Fibroblast of skin of left biceps (primary cell): ENCODE measurements at places on chromosomes 1 and 21.
A peak's percentile ranks its signal among the peaks of the same experiment; 100 is the strongest.

DNA sequence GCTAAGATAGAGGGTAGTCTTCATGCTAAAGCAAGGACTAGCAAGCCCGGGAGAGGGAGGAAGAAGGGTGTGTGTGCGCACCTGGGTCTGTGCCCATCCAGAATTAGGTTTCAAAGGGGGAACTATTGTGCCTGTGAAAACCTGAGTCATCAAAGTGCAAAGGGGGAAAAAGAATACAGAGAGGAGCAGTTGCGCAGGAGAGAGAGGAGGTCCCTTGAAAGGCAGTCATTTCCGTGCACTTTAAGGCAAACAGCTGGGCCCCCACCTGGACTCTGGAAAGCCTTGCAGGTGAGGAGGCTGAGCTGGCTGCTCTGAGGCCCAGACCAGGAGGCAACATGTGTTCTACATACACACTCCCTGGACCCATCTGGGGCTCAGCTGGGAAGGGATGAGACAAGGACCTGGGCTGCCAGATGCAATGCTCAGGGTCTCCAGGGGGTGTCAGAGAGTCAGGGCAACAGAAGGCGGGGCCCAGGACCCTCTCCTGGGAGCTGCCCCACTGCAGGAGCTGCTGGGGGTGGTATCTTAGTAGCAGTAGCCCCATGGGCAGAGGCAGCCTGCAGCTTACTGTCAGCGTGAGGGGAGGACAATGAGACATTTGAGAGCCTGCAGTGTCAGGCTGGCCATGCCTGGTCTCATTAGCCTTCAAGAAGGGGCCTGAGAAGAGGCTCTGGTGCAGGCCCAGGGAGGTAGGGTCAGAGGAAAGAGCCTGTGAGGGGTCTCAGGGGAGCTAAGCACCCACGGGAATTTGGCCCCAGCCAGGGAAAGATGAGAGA is 14.3 kb downstream of the PROK1 start:
- no peak for DNase-seq

DNA sequence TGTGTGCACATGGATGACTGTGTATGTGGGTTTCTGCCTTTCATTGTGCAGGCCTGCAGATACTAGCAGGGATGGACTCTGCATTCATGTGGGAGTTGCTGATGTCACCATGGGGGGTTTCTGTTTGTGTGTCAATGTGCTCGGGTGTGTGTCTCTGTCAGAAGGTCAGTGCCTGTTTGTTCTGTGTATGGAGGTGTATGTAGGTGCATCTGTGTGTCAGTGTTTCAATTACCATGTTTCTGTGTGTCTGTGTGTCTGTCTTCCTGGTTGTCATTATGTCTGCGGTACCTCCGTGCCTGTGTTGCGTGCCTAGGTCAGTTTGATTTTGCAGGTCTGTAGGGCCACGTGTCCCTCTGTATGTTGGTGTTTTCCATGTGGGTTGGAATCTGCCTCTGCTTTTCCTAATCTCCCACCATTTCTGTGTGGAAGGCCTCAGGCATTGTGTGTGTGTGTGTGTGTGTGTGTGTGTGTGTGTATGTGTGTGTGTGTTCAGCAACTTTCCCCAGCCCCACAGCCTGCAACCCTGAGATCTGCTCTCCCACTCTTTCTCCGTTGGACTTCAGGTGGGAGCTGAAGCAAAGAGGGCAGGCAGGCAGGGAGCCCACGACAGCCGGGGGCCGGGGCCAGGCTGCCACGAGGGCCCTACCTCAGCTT is 36.7 kb upstream of the WASF2 start:
- DNase-seq = no peak

GRCh38 chr1:17227358-17227915 is 21.5 kb upstream of the PADI3 start:
- no peak for DNase-seq

- DNase-seq = no peak
These were observed 9.5 kb upstream of the KCNA2 start for GRCh38 chr1:110615548-110616130.

DNA sequence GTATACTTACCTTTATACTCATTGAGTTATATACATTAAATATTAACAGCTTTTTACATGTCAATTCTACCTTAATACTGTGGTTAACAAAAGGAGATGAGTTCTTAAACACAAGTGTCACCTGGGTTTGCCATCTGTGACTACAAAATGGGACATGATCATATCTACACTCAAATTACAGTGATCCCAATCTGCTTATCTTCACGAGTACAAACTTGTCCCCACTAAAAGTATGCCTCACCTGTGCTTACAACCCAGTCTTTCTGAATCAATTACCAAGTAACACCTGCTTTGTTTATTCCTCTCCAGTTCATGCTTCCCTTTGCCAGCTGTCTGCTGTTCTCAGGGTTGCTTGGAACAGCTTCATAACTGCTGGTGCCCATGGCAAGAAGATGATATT is 8.8 kb downstream of the CD1E start:
- no peak for DNase-seq

DNA sequence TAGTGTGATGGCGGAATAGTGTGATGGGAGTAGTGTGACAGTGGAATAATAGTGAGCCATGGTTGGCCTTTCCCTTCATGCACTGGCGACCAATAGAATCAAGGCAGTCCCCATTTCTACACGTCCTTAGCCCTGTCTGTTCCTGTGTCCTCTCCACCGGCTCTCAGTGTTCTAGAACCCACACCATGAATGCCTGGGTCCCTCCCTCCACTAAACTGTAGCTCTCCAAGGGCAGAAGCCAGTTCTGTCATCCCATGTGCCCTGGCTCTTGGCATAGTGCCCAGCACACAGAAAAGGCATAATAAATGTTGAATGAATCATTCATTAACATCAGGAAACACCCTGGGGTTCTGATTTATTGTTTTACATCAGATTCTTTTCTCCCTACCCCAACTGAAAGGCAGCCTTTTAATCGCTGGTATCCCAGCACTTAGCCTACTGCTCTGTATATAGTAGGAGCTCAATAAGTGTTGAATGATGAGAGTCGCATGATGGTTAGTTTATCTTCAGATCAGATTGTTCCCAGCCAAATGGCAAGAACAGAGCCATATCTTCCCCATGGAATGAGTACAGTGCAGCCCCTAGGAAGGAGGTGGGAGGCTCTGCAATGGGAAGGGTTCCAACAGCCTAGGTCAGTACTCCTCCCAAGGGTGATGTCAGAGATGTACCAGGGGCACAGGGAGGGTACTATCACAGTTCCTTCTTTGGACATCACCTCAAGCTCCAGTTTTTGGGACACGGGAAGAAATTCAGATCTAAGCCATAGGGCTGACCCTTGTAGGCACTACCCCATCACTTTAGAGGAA is 325.7 kb downstream of the HHAT start:
- no peak for DNase-seq

- DNase-seq = no peak
These were observed 14.8 kb downstream of the F5 start for GRCh38 chr1:169571450-169571849.

DNA sequence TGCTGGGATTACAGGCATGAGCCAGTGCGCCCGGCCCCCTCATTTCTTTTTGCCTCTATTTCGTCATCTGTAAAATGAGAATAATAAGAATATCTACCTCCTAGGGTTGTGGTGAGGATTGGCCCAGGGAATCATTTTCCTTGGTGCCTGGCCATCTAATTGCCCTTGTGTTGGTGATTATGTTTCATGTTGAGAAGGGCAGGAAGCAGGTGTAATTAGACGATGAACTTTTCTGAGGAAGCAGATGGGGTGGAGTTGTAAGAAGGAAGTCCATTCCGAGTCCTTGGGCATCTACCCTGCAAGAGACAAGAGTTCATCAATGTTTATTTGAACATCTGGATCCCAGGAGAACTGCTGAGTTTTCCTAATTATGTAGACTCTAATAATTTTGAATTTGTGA is 38.7 kb upstream of the NEK2 start:
- DNase-seq = no peak

DNA sequence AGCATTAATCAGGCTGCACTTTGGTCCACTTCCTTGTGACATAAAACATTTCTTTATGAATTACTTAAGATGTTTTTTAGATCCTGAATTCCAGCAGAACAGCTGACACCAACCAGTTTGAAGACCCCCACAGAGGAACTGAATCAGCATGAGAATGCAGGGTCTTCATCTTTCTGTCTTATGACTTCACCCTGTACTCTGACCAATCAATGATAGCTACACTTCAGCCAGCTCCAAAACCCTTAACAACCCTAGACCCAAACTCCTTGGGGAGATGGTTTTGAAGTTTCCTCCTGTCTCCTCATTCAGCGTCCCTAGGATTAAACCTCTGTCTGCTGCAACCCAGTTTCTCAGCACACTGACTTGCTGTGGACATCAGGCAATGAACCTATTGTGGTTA is 175.0 kb downstream of the CTH start:
- DNase-seq = no peak

DNA sequence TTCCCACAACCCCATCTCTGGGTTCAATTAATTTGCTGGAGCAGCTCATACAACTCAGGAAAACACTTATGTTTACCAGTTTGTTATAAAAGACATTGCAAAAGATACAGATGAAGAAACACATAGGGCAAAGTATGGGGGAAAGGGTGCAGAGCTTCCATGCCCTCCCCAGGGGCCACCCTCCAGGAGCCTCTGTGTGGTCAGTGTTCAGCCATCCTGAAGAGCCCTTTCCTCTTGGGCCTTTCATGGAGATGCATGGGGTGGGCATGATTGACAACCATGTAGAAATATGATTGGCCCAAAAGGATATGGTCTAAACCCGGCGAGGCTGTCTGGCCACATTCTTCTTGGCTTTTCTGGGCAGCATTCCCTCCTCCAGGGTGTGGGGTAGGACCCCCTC is 56.8 kb upstream of the PDE9A start:
- DNase-seq = no peak

GRCh38 chr21:16792101-16792500 is 720.7 kb upstream of the CXADR start:
- DNase-seq = no peak

DNA sequence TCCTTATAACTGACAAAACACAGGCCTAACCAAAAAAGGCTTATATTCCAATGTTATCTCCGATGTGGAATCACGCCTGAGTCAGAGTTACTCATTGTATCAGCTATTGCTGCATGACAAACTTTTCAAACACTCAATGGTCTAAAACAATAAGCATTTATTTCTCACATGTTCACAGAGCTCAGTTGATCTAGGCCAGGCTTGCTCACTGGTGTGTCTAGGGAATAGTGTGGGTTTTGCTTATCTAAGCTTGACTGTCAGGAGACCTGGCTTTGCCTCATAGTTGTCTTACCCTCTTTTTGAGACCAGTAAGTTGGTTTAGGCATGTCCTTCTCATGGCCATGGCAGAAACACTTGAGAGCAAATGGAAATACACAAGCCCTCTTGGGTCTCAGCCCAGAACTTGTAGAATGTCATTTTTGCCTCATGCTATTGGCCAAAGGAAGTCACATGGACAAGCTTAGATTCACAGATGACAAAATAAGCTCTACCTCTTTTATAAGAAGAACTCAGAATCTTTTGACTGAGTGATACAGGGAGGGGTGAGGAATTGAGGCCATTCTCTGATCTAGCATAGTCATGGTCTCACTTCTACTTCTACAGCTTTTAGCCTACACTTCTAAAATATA is 130.8 kb downstream of the HMCN1 start:
- peak; percentile 66 for DNase-seq

GRCh38 chr1:186984959-186985358 is 156.2 kb downstream of the PLA2G4A start:
- DNase-seq = no peak

- no peak for DNase-seq
These were observed 17.4 kb upstream of the CCN1 start for GRCh38 chr1:85563139-85563538.
